ENCODE measurements at places on chromosomes 6 and 20.

DNA sequence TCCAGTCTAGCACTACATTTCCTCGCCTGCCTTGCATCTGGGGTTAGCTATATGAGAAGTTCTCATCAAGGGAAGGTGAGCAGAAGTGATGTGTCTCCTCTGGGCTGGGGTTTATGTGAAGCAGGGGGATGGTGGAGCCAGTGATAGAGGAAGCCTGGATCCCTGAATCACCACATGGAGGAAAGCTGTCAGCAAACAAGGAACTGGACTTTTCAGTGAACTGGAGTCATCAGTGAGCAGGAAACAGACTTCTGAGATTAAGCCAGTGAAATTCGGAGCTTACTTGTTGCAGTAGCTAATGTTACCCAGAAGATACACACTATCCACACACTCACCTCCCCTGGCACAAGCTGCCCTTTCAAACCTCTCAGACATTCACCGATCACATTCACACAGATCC is 13.4 kb upstream of the TOX2 start:
- DNase-seq: no peak

DNA sequence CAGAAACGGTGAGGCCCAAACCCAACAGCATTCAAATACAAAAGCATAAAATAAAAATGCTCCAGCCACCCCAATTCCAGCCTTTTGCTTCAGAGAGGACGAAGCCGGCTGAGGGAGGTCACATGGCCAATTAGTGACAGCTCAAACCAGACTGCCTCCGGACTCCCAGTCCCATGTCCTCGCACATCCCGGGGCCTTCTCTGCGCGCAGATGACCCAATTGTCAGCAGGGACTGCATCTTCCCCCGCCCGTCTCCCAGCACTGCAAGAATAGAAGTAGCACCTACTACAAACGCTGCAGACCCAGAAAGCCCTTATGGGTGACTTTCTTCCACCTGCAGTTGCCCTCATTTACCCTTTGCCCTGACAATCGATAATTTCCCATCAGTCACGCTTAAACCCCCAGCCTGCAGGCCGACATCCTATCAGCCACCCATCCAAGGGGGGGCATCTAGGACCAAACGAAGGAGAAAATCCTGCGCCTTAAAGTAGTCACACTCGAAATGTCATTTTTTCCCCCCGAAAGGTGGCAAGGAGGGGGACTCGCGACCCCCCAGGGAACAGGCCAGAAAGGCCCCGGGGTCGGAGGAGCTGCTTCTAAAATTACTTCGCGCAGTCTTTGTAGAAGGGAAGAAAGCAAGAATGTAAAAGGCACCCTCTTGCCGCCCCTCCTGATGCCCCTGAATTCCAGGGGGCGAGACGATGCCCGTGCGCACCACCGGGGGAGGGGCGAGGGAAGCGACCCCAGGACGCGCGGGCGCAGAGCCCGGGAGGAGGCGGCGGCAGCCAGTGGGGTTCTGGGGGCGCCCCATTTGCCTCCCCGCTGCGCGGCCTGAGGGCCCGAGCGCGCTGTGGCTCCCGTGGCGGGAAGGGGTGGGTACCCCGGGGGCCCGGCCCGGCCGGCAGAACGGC is 792 bp downstream of the SLC23A2 start:
- DNase-seq: peak; percentile 81

DNA sequence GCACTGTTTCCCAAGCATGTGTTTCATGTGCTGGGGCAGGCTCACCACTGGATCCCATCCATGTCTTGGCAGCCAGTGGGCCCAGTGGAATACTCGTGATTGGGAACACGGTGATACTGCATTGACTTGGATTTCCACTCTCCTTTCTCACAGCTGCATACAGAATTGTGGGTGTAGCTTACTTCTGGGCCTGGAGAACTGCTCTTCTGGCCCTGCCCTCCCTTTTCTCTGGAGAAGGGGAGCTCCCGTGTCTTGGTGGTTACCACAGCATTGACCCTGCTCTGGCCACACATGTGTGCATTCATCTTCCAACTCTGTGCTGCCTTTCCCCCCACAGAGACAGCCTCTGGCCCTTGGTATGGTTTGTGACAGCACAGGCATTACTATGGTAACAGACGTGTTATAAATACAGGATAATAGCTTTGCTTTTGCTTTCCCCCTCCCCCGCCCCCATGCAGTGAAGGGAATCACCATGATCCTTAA is 21.6 kb downstream of the SOBP start:
- no peak for DNase-seq

DNA sequence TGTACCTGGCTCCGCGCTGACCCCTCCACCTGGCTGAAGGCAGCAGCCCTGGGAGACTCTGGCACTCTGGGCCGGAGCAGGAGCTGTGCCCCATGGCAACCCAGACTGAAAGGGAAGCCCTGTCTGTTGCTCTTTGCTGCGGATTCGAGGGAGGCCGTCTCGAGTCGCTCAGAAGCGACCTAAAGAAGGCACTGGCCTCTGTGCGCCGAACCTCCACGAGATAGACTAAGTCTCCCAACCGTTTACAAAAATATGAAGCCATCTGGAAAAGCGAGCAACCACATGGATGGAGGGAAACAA is 10.5 kb upstream of the TBX18 start:
- no peak for DNase-seq

DNA sequence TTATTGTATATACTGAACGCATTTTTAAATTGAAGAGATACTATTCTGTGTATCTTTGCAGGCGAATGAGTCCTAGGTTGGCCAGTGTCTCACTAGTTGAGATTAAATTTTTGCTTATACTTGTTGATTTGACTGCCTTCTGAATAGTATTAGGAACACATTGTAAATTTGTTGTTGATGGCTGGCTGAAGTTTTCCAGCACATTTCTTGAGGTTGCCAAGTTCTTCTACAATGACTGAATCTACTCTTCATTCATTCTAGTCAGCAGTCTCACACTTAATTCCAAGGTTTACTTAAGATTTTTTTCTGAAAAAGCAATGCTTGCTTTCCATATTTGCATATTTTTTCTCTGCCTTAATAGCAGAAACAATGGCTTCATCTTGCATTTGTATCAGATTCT is 151.7 kb downstream of the ZFAND3 start:
- DNase-seq: no peak

Data from cerebellar cortex (tissue), 1 donor.